Mesendoderm (in vitro differentiated cells): ENCODE measurements at places on chromosomes 2 and 18.

- no peak overlapping the region for H3K4me3 ChIP-seq
- H3K36me3 ChIP-seq = no peaks in the 10 kb centered on the region
- H3K27me3 ChIP-seq = no peaks in the 10 kb centered on the region
- DNase-seq = no peak
- H3K27ac ChIP-seq = no peak overlapping the region
Measured at GRCh38 chr2:144085016-144085415, 434.9 kb downstream of the ZEB2 start.

- H3K4me1 ChIP-seq = no peaks in the 10 kb centered on the region
- H3K4me3 ChIP-seq = no peak overlapping the region
- H3K27me3 ChIP-seq = no peaks in the 10 kb centered on the region
- no peaks in the 10 kb centered on the region for H3K36me3 ChIP-seq
- DNase-seq = no peak
Measured at GRCh38 chr2:55052129-55053061, 2.1 kb upstream of the RTN4 start.

- no peaks in the 10 kb centered on the region for H3K36me3 ChIP-seq
- peaks cover 5% of the 10 kb centered on the region for H3K4me1 ChIP-seq
- no peak for DNase-seq
- H3K27ac ChIP-seq = no peak overlapping the region
- no peak overlapping the region for H3K4me3 ChIP-seq
- H3K27me3 ChIP-seq = no peaks in the 10 kb centered on the region
Measured at GRCh38 chr2:70461981-70462876, 91.4 kb downstream of the TGFA start.

GRCh38 chr2:169561364-169561763, 12.3 kb downstream of the FASTKD1 start:
- H3K4me1 ChIP-seq = no peaks in the 10 kb centered on the region
- H3K27me3 ChIP-seq = no peaks in the 10 kb centered on the region
- H3K36me3 ChIP-seq = no peaks in the 10 kb centered on the region
- H3K4me3 ChIP-seq = no peak overlapping the region
- no peak for DNase-seq
- no peak overlapping the region for H3K27ac ChIP-seq

GRCh38 chr2:143839456-143839855, 680.5 kb downstream of the ZEB2 start:
- no peaks in the 10 kb centered on the region for H3K27me3 ChIP-seq
- H3K36me3 ChIP-seq = no peaks in the 10 kb centered on the region
- no peak overlapping the region for H3K27ac ChIP-seq
- H3K4me3 ChIP-seq = no peak overlapping the region
- no peaks in the 10 kb centered on the region for H3K4me1 ChIP-seq

DNA sequence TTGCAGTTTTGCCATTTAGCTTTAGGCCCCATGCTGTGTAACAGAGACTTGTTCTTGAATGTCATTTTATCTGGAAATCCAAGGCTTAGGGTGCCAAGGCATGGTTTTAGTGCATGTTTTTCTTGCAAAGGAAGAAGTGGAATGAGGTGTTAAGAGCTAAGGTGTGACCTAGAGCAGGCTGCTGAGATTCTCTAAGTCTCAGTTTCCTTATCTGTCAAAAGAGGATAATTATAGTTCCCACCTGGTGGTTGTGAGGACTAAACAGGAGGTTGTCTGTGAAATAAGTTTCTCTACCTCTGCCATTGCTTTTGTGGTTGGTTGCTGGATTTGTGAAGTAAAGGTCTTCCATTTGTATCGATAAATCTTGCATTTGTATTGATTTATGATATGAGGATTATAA, 82.0 kb downstream of the TANC1 start:
- peak; percentile 72 for DNase-seq
- no peaks in the 10 kb centered on the region for H3K27me3 ChIP-seq
- H3K4me3 ChIP-seq = no peak overlapping the region
- no peaks in the 10 kb centered on the region for H3K36me3 ChIP-seq
- H3K27ac ChIP-seq = no peak overlapping the region

GRCh38 chr2:134127496-134127895, 126.4 kb upstream of the MGAT5 start:
- H3K4me3 ChIP-seq = no peak overlapping the region
- no peak overlapping the region for H3K27ac ChIP-seq
- no peaks in the 10 kb centered on the region for H3K27me3 ChIP-seq
- no peak for DNase-seq
- H3K36me3 ChIP-seq = no peaks in the 10 kb centered on the region

DNA sequence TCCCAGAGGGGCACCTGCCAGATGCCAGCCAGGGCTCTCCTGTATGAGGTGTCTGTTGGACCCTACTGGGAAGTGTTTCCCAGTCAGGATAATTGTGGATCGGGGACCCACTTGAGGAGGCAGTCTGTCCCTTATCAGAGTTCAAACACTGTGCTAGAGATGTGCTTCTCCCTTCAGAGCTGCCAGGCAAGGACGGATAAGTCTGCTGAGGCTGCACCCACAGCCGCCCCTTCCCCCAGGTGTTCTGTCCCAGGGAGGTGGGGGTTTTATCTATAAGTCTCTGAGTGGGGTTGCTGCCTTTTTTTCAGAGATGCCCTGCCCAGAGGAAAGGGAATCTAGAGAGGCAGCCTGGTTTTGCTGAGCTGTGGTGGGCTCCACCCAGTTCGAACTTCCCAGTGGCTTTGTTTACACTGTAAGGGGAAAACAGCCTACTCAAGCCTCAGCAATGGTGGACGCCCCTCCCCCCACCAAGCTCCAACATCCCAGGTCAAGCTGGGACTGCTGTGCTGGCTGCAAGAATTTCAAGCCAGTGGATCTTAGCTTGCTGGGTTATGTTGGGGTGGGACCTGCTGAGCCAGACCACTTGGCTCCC, 324.0 kb upstream of the SETBP1 start:
- H3K4me1 ChIP-seq = no peaks in the 10 kb centered on the region
- H3K27me3 ChIP-seq = no peaks in the 10 kb centered on the region
- DNase-seq = peak; percentile 44
- H3K36me3 ChIP-seq = no peaks in the 10 kb centered on the region
- H3K4me3 ChIP-seq = no peak overlapping the region

DNA sequence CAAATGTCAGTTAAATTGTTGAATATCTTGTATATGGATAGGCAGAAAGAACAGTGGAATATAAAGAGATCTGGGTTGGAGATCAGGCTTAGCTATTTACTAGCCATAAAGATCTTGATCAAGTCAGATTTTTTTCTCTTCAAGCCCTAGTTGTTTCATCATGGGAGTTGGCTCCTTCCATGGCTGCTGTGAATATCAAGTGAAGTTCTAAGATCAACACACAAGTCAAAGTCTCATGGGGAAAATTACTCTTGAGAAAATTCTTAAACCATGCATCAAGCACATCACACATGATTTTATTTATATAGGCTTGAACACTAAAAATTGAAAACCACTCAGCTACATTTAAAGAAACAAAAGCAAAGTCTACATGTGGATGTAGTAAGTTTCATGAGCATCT, 79.8 kb downstream of the C1D start:
- no peaks in the 10 kb centered on the region for H3K27me3 ChIP-seq
- H3K4me3 ChIP-seq = no peak overlapping the region
- DNase-seq = no peak

DNA sequence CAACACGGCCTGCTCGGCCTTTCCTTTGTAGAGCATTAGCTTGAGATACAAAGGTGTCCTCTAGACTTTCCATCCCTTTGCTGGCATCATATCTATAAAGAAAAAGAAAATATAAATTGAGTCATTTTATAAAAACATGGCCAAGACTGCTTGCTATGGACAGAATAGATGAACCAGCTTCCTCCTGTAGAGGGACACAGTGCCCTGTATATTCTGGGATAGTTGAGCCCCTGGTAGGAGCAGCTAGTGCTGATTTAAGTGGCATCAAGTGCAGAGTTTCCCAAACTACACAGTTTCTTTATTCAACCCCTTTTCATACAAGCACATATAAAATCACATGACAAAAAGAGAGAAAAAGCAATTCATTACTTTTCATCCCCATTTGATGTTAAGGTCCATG, 47.9 kb downstream of the GEMIN6 start:
- peaks cover 2% of the 10 kb centered on the region for H3K36me3 ChIP-seq
- no peaks in the 10 kb centered on the region for H3K27me3 ChIP-seq
- no peak for DNase-seq
- H3K27ac ChIP-seq = no peak overlapping the region
- no peaks in the 10 kb centered on the region for H3K4me1 ChIP-seq

- H3K4me3 ChIP-seq = no peak overlapping the region
- DNase-seq = no peak
- H3K36me3 ChIP-seq = no peaks in the 10 kb centered on the region
- no peaks in the 10 kb centered on the region for H3K4me1 ChIP-seq
- H3K27ac ChIP-seq = no peak overlapping the region
- no peaks in the 10 kb centered on the region for H3K27me3 ChIP-seq
Measured at GRCh38 chr2:119231975-119232665, 8.5 kb downstream of the STEAP3 start.

GRCh38 chr2:11678306-11678960, 8.4 kb upstream of the NTSR2 start:
- H3K27me3 ChIP-seq = no peaks in the 10 kb centered on the region
- no peaks in the 10 kb centered on the region for H3K36me3 ChIP-seq

- no peak overlapping the region for H3K4me3 ChIP-seq
- no peaks in the 10 kb centered on the region for H3K4me1 ChIP-seq
- no peak overlapping the region for H3K27ac ChIP-seq
- H3K36me3 ChIP-seq = no peaks in the 10 kb centered on the region
- DNase-seq = no peak
Measured at GRCh38 chr2:57141269-57141668, 905.3 kb upstream of the VRK2 start.

GRCh38 chr2:227043981-227044380, 120.0 kb downstream of the COL4A4 start:
- DNase-seq = no peak
- H3K36me3 ChIP-seq = no peaks in the 10 kb centered on the region
- no peaks in the 10 kb centered on the region for H3K27me3 ChIP-seq

GRCh38 chr2:105580216-105580615, 164.5 kb upstream of the NCK2 start:
- no peaks in the 10 kb centered on the region for H3K27me3 ChIP-seq
- no peaks in the 10 kb centered on the region for H3K36me3 ChIP-seq
- H3K4me3 ChIP-seq = no peak overlapping the region
- no peak for DNase-seq
- no peak overlapping the region for H3K27ac ChIP-seq

- H3K4me1 ChIP-seq = no peaks in the 10 kb centered on the region
- H3K27me3 ChIP-seq = no peaks in the 10 kb centered on the region
- H3K36me3 ChIP-seq = no peaks in the 10 kb centered on the region
- H3K4me3 ChIP-seq = no peak overlapping the region
- no peak overlapping the region for H3K27ac ChIP-seq
- no peak for DNase-seq
Measured at GRCh38 chr2:794554-795241, 117.5 kb upstream of the TMEM18 start.

- DNase-seq = no peak
- H3K27ac ChIP-seq = no peak overlapping the region
- H3K36me3 ChIP-seq = no peaks in the 10 kb centered on the region
- no peaks in the 10 kb centered on the region for H3K27me3 ChIP-seq
- H3K4me1 ChIP-seq = peaks cover 16% of the 10 kb centered on the region
Measured at GRCh38 chr2:20582600-20583221, 68.2 kb downstream of the HS1BP3 start.

DNA sequence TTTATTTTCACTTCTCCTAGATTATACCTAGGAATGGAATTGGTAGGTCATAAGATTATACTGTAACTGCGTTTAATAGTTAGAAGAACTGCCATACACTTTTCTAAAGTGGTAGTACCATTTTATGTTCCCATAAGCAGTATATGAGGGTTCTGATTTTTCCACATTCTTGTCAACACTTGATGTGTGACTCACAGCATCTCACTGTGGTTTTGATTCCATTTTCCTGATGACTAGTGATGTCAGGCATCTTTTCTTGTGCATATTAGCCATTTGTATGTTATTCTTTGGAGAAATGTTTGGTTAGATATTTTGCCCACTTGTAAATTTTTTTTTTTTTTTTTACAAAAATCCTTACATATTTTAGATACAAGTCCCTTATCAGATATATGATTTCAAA, 2.3 kb downstream of the DCAF17 start:
- no peak for DNase-seq
- H3K36me3 ChIP-seq = no peaks in the 10 kb centered on the region
- H3K4me3 ChIP-seq = no peak overlapping the region

GRCh38 chr2:109335631-109336176, 206.7 kb downstream of the SH3RF3 start:
- no peaks in the 10 kb centered on the region for H3K27me3 ChIP-seq
- no peak overlapping the region for H3K27ac ChIP-seq
- no peaks in the 10 kb centered on the region for H3K36me3 ChIP-seq
- H3K4me1 ChIP-seq = peaks cover 8% of the 10 kb centered on the region
- DNase-seq = no peak
- no peak overlapping the region for H3K4me3 ChIP-seq
